ENCODE measurements at places on chromosomes 12 and 14.

GRCh38 chr14:103443111-103443510 is 57.9 kb downstream of the MARK3 start:
- DNase-seq = no peak

DNA sequence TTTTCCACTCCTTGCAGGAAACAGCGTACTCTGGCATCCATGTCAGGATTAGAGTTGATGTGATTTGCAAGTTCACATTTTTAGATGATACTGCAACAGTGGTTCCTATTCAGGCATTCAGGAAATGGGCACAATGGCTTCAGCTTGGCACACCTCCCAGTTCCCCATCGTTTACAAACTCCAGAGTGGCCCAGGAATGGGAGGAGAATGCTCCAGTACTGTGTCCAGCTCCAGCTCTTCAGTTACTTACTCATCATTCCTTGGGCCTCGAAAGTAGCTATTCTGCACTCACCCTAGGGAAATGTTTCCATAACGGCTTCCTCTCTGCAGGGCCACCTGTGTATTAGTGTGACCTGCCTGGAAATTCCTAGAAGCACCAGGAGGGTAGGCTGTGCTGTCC is 239.7 kb upstream of the RGS6 start:
- DNase-seq = no peak

DNA sequence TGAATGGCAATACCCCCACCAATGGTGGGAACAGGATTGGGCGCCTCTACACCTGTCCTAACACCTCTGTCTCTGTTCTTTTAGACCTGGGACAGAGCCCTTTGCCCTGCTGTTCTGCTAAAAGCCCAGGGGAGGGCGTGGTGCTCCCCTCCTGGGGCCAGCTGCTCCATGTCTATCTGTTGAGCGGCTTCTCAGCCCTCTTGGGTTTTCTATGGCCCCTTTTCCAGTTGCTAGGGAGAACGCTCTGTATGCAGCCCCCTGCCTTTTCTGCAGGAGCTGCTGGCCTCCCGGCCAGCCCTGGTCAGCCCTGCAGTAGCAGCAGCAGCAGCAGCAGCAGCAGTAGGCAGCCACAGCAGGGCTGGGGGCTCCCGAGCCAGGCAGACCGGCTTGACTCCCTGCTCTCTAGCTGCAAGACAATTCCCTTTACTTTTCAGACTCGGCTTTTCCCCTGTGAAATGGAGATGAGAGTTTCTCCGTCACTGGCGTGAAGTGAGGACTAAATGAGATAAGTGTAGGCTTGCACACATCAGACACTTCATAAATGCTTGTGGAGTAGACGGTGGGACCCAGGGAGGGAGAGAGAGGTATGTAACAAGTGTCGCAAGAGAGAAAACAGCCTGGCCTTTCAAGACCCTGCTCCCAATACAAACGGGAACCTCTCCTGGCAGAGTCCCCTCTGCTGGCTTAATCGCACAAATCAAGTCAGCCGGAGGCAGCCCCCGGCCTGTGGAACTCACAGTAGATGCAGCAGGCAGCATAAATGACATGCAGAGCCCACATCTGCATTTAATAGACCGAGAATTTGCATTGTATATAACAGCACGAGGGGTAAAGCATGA is 1.0 kb downstream of the RTL1 start:
- DNase-seq = no peak

DNA sequence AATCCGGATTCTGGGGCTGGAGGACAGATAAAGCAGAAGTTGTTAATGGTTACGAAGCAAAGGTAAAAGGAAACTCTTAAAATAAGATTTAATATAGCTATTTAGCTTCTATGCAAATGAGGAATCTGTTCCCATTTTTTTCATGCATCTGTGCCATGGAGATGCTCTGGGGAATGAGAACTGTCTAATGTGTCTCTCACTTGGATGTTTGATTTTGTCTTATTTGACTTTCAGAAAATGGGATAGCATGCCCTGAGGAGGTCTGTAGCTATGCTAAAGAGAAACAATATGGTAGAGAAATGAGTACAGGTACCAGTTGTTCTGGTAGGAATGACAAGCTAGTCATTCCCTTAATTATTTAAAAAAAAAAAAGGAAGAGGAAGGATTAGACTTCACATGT is 24.3 kb downstream of the C12orf76 start:
- DNase-seq = no peak
